ENCODE measurements at places on chromosomes 13 and 19. TPM values are rescaled to one million over a fixed set of nuclear protein-coding genes. Genes with fewer than 3 reads are reported as not detected.
A peak's percentile ranks its signal among the peaks of the same experiment; 100 is the strongest.

DNA sequence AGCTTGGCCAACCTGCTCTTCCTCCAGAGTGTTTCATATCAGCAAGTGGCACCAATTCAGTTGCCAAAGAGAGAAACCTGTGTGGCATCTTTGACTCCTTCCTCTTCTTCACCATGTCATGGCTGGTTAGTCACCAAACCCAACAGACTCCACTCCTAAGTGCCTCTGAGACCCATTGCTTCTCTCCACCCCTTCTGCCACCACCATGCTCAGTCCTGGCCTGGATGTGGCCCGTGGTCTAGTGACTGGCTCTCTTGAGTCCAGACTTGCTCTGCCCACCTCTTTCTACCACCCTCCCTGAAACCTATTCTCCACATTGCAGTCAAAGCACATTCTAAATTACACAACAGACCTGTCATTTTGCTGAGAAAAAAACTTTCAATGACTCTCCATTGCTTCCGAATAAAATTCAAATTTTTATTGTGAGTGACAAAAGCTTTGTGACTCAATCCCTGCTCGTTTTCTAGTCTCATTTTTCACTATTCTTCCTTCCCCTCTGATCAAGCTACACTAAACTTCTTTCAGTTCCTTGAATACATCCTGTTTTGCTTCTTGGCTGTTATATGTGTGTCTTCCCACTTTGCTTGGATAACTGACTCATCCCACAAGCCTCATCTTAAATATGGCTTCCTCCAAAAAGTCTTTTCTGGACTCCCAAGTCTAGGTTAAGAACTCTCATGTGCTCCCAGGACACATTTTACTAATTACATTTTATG is 12.0 kb upstream of the TNFSF11 start:
- no peaks in the 10 kb centered on the region for H3K27me3 ChIP-seq
- no peak for DNase-seq
- no peaks in the 10 kb centered on the region for H3K4me1 ChIP-seq
- no peak overlapping the region for H3K27ac ChIP-seq
- no peak overlapping the region for H3K4me3 ChIP-seq

DNA sequence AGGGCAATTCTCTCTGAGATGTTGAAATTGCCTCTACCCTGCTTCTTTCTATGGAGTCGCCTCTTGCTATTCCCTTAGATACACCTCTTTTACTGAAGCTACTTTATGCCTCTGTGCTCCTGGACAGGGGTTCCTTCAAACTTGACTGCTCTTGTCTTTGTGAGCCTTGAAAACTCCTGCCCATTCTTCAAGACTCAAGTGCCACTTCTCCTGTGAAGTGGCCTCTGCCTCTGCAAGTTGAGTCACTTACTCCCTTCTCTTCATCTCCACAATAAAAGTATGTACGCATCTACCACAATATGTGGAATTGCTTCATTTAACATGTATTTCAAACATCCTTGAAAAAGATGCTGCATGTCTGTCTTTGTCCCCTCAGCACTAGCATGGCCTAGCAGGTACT is 66.0 kb upstream of the TPP2 start:
- no peaks in the 10 kb centered on the region for H3K4me1 ChIP-seq
- H3K27ac ChIP-seq: no peak overlapping the region
- no peaks in the 10 kb centered on the region for H3K36me3 ChIP-seq
- no peak overlapping the region for H3K4me3 ChIP-seq
- DNase-seq: no peak

TPRX1 gene
- not detected for polyA plus RNA-seq

DNA sequence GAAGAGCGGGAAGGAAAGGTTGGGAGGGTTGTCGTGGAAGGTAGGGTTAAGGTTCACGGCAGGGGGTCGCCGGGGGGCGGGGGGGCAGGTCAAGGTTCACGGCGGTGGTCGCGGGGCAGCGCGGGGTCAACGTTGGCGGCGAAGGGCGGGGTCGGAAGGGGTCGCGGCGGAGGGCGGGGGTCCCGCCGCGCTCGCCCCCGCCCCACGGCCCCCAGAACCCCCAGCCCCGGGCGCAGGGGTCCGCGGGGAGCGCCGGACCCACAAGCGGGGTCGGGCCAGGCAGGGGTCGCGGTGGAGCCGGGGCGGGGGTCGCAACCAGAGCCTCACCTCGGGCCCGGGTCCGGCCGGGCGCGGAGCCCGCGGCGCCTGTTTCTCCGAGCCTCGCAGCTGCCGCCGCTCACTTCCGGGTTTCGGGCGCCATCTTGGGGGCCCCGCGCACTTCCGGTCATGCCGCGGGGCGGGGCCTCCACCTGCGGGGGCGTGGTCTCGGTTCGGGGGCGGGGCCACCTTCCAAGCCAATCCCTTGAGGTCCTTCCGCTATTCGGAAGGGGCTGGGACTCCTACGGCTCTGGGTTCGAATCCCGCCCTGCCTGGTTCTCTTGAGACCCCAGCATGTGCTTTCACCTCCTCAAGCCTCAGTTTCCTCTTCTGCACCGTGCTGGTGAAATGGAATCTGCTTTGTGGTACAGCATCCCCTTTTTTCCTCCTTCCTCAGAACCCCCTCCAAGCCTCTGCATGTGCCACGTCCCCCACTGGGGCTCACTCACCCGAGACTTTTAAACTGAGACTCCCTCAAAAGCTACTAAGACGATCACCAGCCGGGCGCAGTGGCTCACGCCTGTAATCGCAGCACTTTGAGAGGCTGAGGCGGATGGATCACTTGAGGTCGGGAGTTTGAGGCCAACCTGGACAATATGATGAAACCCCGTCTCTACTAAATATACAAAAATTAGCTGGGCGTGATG is at the start of gene SBNO2:
SBNO2 (minus strand) TSS at position 424 of the 965 bp plus-strand sequence. CDS start 19,992 bp downstream, outside the sequence.
- DNase-seq: peak; percentile 68
- peaks cover 17% of the 10 kb centered on the region for H3K36me3 ChIP-seq
- peak within 1 kb of the TSS; percentile 80 for H3K27ac ChIP-seq
- H3K27me3 ChIP-seq: no peaks in the 10 kb centered on the region
- peaks cover 50% of the 10 kb centered on the region for H3K4me1 ChIP-seq
- peak within 1 kb of the TSS; percentile 66 for H3K4me3 ChIP-seq
